ENCODE measurements at places on chromosomes 16 and 17.

DNA sequence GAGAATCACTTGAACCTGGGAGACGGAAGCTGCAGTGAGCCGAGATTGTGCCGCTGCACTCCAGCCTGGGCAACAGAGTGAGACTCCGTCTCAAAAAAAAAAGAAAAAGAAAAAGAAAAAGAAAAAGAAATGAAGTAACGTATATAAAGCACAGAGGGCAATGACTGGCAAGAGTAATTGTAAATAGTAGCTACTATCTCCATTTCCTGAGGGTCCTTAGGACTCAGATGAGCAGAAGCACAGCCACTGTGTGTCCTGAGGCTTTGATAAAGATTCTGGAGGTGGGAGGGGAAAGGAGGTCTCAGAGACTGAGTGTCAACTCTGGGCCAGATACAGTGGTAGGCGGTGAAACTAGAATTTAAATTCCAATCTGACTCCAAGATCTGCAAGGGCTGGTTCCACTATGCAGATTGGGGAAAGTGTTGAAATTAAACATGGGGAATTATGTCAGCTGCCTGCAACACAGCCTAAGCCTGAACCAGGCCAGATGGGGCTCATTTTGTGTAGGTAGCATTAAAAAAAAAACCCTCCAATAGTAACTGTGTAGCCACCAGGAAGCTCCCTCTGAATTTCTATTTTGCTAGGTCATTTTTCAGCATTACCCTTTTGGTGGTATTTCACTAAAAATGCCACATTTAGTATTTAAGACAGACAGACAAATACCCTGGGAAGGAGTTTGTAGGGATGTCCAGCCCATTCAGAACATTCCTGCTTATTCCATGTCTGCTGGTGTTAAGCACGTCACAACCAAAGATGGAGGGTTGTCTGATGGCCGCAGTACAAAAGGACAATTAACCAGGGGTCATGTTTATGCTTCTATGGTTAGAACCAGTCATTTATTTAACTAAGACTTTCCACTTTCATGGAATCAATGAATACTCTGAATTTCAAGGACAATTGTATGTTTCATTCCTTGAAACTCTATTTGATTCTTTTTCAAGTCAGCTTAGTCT lies 46.1 kb downstream of the TBX4 start:
- DNase-seq, result no peak

DNA sequence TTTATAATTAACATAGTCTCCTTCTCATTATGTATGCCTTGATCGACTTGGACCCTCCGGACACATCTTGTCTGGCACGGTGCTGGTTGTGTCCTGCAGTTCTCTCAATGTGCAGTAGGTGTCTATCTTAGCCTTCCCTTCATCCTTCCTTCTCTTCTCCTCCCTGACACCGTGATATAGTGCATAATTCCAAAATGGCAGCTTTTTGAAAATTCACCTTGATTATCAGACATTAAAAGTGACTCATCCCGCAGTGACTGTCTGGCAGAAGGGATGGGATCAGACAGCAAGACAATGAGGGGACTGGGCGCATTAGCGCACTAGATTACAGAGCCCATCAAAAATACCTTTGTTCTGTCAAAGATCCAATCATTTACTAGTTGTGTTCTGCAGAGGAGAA lies 70.0 kb upstream of the PMFBP1 start:
- no peak for DNase-seq

DNA sequence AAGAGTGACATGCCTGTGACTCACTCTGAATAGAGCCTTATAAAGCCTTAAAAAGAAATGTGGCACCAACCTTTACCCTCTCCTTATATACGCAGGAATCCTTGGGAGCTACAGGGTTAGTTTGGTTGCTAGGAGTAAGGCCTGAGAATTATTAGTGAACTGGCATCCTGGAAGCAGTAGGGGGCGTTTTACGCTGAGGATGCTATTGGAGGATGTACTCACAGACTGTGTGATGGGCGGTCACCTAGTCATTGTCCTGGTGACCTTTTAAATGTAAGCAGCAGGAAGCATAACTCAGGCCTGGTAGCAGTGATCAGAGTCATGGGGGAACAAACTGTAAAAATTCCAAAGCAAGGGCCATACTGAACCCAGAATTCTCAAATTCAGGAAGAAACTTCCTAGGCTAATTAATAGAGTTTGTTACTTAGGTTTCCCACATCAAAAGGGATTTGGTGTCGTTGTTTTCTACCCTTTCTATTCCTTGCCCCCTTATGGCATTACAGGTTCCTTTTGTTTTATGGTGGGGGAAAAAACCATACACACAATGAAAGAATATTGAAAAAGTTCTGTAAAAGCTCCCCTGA lies 153.8 kb downstream of the SNX11 start:
- no peak for DNase-seq

GRCh38 chr17:49910858-49911204 lies 58.2 kb upstream of the DLX4 start:
- no peak for DNase-seq

DNA sequence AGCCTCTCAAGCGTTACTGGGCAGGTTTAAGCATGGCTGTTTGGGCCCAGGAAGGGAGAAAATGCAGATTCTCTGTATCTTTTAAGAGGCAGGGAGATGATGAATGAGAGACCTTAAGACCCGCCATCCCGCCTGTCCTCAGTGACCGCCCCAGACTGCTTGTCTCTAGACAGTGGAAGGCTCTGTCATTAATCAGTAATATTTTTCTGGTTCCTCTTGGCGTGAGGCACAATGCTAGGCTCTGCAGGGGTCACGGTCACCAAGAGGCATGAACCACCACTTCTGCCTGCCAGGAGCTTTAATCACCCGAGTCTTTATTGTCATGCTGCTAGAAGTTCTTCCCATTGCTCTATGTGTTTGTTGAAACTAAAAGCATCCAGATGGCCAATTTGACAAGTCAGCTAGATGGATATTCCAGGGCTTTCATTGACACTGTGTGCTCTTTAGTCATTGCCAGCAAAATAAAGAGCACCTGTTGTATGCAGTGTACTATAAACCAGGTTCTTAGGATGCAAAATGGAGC lies 3.2 kb downstream of the SLC6A2 start:
- DNase-seq, result no peak

- DNase-seq, result no peak
Measured at GRCh38 chr17:60311936-60312335, 80.0 kb downstream of the USP32 start.

GRCh38 chr17:50093807-50094206 lies 1.3 kb upstream of the PDK2 start:
- DNase-seq, result no peak

DNA sequence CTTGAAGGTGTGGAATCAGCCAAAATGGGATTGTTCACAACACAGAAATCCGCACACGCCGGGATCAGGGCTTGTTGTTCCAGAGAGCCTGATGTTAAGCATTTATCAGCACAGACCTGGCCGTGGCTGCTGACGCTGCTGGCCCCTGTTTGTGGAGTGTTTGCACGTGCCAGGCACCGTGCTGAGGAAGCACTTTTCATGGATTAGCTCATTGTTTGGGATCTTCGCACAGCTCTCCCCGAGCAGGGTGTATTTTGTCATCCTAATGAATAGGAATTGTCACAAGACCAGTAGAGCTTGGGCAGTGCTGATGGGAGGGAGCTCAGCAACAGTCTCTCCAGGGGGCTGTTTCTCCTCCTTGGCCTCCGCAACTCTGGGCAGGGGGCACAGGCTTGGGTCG lies 160.4 kb upstream of the PLCG2 start:
- no peak for DNase-seq

DNA sequence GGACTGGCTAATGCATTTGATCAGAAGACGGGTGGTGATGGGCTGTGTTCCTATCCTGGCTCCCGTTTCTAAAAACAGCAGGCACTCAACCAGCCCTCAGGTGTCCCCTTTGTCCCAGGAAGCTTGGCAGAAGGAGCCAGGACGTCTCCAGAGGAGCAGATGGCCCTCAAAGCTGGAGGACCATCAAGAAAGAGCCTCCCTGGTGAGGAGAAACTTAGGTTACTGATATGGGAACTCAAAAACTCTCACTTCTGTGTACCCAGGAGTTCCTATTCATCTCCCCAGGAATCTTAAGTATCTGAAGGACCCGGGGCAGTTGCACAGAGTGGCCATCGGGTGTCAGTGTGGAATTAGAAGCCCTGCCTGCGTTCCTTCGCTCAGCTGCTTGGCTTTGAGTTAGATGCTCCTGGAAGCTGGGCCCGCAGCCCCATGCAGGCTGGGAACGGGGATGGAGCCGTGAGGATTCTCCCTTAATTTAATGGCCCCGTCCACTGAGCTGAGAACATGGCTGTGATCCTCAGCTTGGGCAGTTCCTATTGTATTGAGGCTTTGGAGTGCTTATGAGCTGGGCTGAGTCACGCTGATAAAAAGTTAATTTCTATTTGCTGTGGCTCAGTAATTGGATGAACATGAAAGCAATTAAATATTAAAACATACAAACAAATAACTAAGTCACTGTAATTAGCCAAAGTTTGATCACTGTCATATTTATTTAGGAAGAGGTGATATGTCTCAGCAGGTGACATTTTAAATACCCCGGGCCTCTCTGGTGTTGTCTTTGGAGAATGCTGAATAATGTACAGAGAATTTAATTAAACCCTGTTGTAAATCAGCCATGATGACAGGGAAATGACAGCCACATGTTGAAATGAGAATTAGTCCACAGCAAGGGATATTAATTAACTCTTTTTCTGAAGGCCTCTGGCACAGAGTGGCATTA lies 402.1 kb downstream of the SEC14L1 start:
- DNase-seq, result peak; percentile 52

DNA sequence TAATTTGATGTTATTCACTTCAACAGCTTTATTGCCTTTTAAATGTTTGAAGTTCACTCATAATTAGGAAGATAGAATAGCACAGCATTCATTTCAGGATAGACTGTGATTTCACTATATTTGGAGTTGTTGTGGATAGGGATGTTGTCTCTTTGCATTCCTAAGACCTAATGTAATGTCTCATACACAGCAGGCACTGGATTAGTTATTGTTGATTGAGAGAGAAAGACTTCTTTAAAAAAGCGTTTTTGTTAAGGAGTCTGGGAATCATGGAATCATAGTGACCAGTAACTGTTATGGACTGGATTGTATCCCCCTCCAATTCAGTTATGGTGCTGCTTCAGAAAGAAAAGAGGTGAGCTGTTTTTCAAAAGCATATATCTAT lies 122.0 kb downstream of the USP22 start:
- DNase-seq, result no peak

DNA sequence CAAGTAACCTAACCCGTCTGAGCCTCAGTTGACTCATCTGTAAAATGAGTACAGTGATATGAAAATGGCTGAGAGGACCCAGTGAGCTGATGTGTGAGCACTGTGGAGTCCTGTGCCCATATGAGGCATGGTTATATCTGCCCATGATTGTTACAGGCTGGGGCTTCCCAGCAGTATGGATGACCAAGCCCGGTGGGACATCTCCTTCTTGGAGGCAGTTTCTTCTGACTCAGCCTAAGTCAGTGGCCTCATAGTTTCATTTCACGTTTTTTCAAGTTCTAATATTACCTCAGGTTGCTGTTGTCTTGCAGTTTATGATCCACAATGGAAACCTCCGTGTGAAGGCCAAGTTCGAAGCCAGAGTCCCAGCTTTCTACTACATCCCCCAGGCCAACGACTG lies 4.8 kb downstream of the ADAP2 start:
- DNase-seq, result no peak

GRCh38 chr17:46194393-46195216 lies 1.4 kb upstream of the KANSL1 start:
- peak; percentile 93 for DNase-seq

GRCh38 chr16:84677017-84677803 lies 22.6 kb upstream of the USP10 start:
- DNase-seq, result no peak

DNA sequence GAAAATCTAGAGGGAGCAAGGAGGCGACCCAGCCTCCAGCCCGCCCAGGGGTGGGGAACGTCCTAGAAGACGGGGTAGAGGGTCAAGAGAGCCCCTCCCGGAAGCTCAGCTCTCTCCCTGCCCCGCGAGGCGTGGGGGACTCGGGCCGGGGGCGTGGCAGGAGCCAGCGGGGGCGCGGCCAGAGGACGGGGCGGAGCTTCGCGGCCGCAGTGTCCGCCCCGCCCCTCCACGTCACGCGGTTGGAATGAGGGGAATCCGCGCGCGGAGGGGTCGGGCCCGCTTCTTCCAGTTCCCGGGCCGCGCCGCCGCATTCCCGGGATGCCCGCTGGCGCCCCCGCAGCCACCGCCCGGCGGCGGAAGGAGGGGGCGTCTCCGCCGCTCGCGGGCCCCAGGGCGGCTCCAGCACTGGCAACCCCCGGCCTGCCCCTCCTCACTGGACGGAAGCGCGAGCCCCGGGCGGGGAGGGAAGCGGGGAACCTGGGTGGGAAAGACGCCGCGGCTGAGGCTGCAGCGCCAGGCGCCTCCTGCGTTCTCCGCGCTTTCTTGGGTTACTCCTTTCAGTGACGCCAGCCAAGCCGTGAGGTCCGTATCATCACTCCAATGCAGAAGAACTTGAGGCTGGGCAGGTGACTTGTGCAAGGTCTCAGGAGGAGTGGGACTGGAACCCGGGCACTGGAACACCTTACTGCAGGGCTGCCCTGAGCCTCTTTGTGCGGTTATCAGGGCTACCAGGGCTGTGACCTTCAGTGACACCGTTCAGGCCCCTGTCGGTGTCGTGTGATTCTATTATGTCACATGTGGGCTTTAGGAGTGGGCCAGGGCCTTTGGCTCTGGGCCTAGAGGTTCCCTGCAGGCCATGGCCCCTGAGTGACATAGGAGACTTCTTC lies 4.3 kb downstream of the MYO1C start:
- DNase-seq, result peak; percentile 39

DNA sequence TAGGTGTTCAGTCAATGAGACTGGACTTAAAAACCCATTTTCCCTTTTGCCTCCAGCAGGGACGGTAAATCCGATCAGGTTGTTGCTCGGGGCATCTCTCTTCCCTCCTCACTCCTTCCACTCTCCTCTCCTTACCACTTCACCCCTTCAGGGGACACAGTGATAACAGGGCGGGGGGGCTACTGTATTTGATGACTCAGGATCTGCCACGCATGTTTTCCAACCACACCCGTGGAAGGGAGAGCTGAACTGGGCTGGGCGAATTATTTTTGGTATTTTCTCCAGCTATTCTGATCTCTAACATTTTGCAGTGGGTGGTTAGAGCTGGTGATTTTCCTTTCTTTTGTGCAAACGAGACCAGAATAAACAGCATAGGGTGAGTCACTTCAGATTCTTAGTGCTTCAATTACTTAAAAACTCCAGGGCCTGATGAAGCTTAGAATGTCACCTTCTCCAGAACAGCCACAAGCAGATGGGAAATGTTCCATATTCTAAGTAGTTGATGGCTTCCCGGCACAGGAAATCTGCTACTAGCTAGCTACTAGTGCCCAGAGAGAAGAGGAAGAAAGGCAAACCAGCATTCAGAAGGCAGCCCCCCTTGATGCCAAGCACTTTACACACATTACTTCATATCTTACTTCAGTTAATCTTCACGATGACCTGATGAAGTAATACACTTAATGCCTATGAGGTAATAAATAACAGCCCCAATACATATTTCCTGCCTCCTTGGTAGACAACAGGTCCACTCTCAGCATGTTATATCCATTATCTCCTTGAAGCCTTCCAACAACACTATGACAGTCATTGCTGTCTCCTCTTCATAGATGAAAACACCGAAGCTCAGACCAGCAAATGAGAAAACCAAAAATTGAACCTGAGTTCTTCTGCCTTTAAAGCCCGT lies 74.1 kb downstream of the ASIC2 start:
- DNase-seq, result no peak

GRCh38 chr16:21281698-21282389 lies 3.8 kb upstream of the CRYM start:
- no peak for DNase-seq
